Esophagus squamous epithelium (tissue), 5 donors: ENCODE measurements at places on chromosomes 11 and 22.

DNA sequence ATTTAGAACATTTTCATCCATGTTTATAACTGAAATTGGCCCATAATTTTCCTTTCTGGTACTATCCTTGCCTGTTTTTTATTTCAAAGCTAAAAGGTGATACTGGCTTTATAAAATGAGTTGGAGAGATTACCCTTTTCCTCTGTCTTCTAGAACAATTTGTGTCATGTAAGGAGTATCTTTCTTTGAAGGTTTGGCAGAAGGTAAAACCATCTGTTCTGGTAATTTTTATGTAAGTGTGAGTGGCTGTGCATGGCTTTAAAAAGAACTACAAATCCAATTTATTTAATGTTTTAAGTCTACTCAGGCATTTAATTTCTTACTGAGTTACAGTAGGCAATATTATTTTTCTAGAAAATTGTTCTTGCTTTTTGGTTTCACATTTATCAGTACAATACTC lies 7.7 kb upstream of the MRGPRD start:
- no peak for DNase-seq

- no peak for DNase-seq
Observed at GRCh38 chr11:72924568-72925190, 110.5 kb downstream of the ATG16L2 start.

GRCh38 chr11:33598426-33599069 lies 102.1 kb downstream of the C11orf91 start:
- no peak for DNase-seq

- DNase-seq, result no peak
Observed at GRCh38 chr11:64787526-64788320, 9.4 kb upstream of the SF1 start.

GRCh38 chr11:8729837-8730696 lies 47.5 kb downstream of the RPL27A start:
- DNase-seq, result no peak

- DNase-seq, result no peak
Observed at GRCh38 chr11:45684440-45684839, 19.0 kb upstream of the CHST1 start.

DNA sequence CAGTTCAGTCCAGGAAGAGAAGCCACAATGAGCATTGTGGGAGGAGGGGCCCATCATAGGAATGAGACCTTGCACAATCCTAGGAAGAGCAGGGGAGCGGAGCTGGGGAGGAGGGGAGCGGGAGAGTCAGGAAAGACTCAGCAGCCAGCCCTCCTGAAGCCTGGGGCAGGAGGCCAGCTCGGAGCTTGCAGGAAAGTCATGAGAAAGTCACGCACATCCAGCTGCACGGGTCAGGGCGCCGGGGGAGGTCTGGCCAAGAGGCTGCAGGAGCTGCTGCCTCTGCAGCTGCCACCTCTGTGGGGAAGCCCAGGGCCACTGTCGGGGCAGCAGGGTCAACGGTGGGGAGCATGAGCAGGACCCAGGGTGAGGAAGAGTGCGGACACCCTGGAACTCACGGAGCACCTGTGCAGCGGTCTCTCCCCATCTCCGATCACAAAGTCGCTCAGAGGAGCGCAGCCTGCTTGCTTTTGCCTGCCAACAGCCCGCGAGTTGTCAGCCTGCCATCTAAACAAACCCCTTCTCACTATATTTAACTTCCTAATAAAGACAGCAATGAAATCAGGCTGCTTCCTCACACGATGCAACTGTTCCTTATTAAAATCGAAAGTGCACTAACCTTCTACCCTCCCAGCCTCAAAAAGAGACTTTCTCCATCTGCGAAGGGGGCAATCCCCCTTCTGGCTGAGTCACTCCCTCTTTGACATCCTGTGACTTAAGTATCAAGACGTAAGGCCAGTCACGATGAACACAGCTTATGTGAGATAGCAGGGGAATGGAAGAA lies 52.9 kb upstream of the RTL6 start:
- no peak for DNase-seq

DNA sequence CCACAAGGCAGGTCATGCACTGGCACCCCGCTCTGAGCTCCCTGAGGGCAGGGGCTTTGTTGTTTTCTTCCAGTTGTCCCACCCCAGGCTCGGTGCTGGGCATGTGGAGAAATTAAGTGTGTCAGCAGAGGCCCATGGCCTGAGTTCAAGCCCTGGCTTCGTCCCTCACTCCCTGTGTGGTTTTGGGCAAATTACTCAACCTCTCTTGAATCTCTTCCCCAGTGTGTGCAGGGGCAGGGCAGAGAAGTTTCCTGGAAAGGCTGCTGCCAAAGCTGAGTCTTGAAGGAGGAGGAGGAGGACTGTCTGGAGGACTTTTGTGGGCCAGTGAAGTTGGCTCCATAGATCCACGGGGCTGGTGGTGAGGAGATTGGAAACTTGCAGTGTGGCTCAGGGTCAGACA lies 138.1 kb upstream of the E2F8 start:
- no peak for DNase-seq

DNA sequence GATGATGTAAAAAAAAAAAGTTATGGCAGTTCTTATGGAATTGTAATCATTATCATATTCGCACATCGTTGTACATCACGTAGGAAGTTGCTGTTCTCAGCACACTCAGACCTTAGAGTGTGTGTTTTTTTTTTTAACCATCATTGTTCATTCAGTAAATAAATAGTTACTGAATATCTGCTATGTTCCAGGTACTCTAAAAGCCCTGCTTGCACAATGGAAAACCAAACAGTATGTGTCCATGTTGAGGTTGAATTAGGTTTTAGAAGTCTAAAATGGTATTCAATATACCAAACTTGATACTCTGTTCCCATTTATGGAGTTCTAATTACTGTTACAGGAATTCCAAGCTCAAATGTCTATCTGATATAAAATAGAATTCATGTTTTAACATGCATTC lies 41.2 kb downstream of the PDHX start:
- no peak for DNase-seq

GRCh38 chr22:20319041-20319744 lies 667 bp downstream of the DGCR6L start:
- DNase-seq, result no peak

GRCh38 chr22:50199829-50200460 lies 866 bp upstream of the SELENOO start:
- DNase-seq, result no peak

GRCh38 chr11:59679347-59679746 lies 10.5 kb upstream of the PATL1 start:
- no peak for DNase-seq

DNA sequence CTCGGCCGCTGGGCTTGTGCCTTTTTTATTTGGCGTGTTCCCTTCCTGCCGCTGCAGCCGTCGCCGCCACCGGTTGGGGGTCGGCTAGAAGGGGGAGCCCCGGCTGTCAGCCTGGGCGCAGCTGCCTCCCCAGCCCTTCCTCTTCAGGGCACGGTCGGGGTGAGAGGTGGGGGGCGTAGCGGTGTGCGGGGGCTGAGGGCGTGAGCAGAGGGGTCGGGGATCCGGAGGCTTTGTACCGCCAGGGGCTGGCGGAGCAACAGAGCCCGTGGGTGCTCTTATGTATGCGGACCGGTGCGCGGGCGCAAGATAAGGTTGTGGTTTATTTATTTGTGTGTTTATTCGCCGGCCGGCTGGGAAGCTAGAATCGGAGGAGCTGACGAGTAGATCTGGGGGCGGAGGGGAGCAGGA lies 477 bp downstream of the ZBTB16 start:
- no peak for DNase-seq

DNA sequence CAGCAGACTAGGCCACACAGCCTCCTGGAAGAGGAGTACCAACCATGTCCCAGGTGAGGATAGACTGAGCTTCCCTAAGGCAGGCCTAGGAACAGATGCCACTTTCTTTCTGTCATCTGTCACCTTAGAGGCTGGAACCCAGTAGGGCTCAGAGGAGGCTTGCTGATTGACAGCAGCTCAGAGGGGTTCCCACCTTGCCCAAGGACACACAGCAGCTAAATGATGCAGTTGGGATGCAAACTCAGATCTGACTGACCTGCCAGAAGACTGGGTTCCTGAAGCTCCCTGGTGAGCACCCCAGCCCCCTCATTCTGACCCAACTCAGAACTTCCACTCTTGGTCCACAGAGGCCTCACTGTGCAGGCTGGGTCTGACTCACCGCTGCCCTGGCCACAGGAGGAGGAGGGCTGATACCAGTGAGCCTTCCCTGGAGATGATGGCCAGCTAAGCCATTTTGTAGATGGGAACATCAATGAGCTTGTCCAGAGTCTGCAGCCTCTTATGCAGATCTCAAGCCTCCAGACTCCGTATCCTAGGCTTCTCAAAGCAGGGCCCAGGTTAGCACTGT lies 14.0 kb downstream of the CAPN5 start:
- no peak for DNase-seq

- peak; percentile 30 for DNase-seq
Observed at GRCh38 chr22:30649430-30650007, 13.9 kb downstream of the SLC35E4 start.

- no peak for DNase-seq
Observed at GRCh38 chr11:23540101-23540561, 679.9 kb upstream of the CCDC179 start.

GRCh38 chr22:45828841-45829240 lies 148.1 kb downstream of the WNT7B start:
- no peak for DNase-seq

DNA sequence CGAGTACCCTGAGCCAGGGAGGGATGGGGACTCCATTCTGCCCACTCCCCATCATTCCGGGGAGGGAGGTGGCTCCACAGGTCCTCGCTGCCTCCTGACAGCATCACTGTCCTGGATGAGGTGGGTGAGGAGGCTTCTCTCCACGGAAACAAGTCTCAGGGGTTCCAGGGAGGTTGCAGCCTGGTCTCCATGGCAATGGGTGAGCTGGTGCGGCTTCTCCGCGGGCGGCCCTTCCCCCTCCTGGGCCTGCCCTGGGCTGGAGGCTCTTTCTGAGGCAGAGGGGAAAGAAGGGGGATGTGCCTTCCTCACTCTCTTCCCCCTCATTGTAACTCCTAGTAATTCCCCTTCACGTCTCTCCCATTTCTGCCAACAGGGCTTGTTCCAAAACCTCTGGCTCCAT lies 37.1 kb upstream of the PARVG start:
- DNase-seq, result no peak

DNA sequence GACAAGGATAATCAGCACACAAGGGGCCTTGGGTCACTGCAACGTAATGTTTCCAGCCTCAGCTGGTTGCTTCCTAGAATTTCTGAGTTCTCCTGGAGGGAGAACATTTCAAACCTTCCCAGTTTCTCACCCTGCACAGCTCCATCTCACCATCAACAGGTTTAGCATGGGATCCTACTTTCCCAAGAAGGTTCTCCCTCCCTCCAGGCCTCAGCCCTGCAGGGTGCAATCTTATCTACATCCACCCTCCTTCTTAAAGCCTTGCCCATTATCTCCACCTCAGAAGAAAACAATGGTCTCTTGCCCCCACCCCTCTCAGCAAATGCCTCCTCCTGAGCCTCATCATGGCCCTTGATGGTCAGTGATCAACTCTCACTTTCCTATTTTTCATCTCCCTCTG lies 23.6 kb downstream of the CADM1 start:
- DNase-seq, result no peak

DNA sequence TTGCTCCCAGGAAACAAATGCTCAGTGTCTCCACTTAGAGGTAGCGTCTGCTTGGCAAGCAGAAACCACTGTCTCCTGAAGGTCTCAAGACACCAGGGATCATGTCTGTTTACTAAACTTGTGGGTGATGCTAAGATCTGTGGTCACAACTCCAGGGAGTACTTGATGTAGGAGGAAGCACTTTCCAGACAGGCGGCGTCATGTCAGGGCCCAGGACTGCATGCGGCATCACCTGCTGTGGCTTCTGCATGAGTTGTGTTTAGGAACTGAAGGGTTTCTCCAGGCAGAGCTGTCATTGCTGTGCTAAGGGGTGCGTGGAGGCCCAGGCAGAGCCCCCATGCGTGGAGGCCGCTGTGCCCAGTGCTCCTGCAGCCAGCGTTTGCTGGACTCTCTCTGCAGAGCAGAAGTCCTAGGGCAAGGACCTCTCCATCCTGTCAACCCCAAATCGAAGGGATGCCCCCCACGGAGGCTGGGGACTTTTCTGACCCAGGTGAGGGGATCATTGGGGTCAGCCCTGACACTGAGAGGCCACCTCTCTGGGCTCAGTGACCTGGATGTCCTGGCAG lies 8.1 kb upstream of the PANX2 start:
- DNase-seq, result no peak

- no peak for DNase-seq
Observed at GRCh38 chr11:77202941-77203900, 75.2 kb downstream of the MYO7A start.

GRCh38 chr11:2774173-2775082 lies 74.6 kb upstream of the KCNQ1OT1 start:
- no peak for DNase-seq

DNA sequence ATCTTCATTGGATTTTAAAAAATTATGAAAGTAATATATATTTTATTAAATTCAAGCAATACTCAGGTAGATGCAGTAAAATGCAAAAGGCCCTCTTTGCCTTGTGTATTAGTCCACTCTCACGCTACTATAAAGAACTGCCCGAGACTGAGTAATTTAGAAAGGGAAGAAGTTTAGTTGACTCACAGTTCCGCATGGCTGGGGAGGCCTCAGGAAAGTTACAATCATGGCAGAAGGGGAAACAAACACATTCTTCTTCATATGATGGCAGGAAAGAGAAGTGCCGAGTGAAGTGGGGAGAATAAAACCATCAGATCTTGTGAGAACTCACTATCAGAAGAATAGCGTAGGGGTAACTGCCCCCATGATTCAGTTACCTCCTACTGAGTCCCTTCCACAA lies 130.8 kb downstream of the HIPK3 start:
- DNase-seq, result no peak

DNA sequence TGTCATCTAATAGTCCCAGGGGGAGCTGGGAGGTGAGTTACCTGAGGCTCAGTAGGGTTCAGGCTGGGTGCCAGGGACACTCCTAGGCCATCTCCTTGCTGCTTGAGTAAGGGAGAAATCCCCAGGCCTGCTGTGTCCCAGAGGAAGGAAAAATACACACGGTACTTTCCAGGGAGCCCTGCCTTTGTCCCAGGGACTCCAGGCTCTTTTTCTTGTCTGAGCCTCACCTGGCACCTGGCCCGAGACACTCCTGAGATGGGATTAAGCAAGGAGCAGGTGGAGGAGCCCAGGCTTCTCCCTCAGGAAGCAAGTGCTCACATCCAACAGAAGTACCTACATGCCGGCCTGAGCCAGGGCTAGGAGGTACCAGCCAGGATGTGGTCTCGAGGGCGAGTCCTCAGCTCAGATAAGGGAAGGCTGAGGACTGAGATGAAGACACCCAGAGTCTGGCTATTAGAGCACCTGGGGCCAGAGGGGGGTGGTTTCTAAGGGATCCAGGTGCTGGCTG lies 899 bp upstream of the KLHDC7B start:
- DNase-seq, result no peak

- DNase-seq, result no peak
Observed at GRCh38 chr11:118109231-118109630, 22.5 kb upstream of the SMIM35 start.

- DNase-seq, result no peak
Observed at GRCh38 chr11:112999520-112999919, 38.3 kb downstream of the NCAM1 start.

GRCh38 chr11:125201525-125202141 lies 37.1 kb downstream of the PKNOX2 start:
- no peak for DNase-seq
